EH (cell line): ENCODE measurements at places on chromosomes 12 and 14.
A peak's percentile ranks its signal among the peaks of the same experiment; 100 is the strongest.

GRCh38 chr14:68626386-68626785 is 166.5 kb downstream of the ZFP36L1 start:
- DNase-seq = no peak

- no peak for DNase-seq
Measured at GRCh38 chr14:63460680-63461369, 82.4 kb downstream of the PPP2R5E start.

GRCh38 chr12:92365333-92365732 is 219.7 kb upstream of the BTG1 start:
- no peak for DNase-seq

DNA sequence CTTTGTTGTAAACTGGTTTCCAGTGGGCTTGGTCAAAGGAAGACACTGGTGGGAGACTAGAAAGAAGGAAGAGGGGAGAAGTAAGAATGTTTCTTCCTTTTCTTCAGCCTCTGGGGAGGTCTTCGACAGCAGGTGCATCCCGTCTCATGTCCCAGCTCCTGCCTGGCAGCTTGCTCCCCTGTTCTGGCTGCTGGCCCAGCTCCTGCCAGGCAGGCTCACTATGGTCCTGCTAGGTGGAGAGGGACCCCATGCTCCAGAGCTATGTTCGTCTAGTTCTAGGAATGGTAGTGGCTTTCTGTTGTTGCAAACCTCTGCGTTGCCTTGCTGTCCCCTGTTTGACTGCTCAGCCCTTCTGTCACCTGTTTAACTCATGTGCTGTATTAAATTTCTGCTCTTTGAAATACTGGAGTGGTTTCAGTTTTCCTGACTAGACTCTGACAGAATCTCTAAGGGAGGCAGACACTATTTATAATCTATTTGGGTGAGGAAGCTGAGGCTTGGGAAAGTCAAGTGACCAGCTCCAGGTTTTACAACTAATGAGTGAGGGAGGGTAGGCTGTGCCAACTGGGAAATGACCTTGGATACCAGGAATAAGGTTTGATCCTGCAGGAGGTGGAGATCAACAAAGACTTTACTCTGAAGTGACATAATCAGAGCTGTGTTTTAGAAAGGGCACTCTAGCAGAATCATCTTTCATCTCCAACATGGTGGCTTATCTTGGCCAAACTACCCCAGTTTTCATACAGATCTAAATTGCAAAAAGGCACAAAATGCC is 94.7 kb upstream of the DDHD1 start:
- no peak for DNase-seq

DNA sequence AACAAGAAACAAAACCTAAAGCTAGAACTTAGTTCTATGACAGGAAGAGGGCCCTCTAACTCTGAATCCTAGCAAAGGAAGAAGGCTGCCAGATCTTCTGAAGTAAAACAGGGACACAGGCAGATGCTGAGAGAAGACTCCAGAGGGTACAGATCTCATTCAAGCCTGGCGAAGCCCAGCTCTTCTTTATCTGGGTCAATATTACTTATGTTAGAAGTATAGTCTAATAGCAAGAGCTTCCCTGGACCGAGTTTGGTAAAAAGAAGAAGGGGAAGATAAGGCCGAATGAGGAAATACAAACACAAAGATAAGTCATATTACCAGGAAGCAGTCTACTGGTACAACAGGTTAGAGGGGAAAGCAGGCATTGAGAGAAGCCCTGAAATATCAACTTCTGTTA is 79.9 kb upstream of the CCDC91 start:
- no peak for DNase-seq

- no peak for DNase-seq
Measured at GRCh38 chr14:102819176-102819628, 42.0 kb downstream of the TRAF3 start.

DNA sequence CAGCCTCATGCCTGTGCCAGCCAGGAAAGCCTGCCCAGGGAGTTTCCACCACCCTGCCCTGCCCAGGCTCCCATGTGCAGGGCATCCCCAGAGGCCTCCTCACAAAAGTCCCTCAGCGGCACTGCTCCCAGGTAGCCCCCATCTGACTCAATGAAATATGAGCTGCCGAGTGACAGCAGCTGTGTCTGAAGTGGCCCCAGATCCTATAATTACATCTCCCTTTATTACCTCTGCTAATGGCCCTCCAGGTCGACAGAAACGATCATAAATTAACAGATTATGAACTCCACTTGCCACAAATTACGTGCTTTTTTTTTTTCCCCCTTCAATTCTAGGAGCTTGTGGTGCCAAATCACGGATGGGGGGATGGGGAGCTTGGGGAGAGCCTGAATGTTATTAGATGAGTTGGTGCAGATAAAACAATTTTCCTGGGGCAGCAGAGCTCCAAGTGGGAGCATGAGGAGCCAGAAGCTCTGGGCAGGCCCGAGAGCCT is 110.4 kb downstream of the ESRRB start:
- no peak for DNase-seq

DNA sequence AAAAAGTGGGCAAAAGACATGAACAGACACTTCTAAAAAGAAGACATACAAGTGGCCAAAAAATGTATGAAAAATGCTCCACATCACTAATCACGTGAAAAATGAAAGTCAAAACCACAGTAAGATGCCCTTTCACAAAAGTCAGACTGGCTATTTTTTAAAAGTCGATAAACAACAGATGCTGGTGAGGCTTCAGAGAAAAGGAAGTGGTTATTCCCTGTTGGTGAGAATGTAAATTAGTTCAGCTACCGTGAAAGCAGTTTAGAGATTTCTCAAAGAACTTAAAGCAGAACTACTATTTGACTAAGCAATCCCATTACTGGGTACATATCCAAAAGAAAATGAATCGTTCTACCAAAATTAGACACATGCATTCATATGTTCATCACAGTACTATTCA is 237.0 kb downstream of the KIF21A start:
- no peak for DNase-seq

DNA sequence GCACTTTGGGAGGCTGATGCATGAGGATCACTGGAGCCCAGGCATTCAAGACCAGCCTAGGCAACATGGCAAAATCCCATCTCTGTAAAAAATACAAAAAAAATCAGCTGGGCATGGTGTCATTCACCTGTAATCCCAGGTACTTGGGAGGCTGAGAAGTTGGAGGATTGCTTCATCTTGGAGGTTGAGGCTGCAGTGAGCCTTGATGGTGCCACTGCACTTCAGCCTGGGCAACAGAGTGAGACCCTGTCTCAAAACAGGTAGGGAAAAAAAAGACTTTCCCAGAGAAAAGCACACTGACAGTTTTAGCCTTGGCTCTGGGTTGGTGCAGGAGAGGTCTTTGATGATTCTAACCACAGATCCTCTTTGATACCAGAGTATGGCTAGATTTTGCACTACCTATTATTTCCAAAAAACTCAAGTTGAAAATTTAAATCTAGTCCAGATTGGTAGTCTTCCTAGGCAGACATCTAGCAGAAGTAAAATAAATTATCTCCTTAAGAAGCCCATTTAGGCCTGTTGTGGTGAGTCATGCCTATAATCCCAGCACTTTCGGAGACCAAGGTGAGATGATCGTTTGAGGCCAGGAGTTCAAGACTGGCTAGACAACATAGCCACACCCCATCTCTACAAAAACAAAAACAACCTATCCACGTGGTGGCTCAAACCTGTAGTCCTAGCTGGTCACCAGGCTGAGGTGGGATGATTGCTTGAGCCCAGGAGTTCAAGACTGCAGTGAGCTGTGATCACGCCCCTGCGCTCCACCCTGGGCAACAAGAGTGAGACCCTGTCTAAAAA is 18.6 kb downstream of the LARP4 start:
- DNase-seq = no peak

GRCh38 chr14:69291891-69292561 is 32.1 kb downstream of the GALNT16 start:
- DNase-seq = peak; percentile 46

DNA sequence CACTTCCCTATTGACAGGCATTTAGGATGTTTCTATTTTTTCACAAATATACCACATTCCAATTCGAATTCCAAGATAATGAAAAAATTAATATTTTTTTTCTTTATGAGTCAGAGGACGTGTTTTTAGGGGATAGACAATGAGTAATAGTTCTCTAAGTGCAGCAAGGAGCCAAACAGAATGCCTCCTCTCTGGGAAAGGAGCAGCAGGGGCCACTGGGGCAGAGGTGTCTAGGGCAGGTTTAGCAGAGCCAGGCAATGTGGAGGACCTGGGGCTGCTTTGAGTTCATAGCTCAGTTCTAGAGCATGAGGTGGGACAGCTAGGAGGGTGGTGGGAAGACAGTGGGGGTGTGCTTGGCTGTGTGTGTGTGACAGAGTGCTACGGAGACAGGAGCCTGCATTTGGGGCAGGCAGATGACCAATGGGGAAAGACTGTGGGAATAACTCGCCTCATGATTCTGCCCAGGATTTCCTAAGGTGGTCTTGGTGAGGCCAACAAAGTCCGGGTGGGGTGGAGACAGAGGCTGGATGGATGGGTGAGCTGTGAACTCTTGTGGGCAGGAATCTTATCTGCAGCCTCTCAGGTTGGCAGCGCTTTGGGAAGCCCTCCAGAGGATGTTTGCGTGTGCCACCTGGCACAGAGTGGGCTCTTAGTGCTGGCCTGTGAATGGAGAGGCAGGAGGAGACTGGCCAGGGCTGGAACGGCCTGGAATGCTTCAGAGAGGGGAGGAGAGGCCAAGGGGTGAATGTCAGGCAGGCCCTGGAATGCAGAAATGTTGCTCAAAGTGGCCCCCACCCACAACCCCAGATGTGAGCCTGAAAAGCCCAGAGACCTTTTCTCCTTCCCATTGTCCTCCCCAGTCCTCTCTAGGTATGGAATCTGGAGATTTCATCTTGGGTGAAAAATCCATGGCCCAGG is 2.4 kb upstream of the KRT7 start:
- peak; percentile 95 for DNase-seq

GRCh38 chr14:101920271-101920670 is 44.1 kb upstream of the DYNC1H1 start:
- DNase-seq = no peak

GRCh38 chr14:92676403-92677086 is 71.9 kb downstream of the LGMN start:
- no peak for DNase-seq

DNA sequence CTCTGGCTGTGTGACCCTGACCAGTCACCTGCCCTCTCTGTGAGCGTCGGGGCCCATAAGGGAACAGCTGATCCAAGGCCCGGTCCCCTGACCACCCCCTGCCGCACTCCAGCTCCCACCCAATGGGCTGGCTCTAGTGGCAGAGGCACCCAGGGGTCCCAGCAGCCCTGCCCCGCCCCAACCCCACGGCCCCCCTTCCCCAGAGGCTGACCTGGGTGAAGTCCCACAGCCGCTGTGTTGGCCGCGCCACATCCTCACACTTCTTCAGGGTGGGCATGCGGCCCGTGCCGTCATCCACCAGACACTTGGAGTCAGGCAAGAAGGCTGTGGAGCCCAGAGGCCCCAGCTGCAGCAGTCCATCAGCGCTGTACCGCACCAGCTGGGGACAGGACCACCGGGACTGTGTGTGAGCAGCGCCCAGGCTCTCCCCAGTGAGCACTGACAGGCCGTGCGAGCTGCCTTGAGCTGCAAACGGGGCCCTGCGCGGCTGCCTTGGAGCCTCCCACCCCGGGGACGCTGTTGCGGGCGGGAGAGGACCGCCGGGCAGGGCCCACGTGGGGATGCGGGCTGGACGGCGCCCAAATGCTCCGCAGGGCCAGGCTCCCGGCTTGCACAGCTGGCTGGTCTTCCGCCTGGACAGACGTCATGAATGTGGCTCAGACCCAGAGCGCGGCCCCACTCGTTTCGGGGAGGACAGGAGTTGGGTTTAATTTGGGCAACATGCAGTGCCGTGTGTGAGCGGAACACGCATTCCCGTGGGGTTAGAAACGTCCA is 53.5 kb downstream of the NOC4L start:
- DNase-seq = no peak

DNA sequence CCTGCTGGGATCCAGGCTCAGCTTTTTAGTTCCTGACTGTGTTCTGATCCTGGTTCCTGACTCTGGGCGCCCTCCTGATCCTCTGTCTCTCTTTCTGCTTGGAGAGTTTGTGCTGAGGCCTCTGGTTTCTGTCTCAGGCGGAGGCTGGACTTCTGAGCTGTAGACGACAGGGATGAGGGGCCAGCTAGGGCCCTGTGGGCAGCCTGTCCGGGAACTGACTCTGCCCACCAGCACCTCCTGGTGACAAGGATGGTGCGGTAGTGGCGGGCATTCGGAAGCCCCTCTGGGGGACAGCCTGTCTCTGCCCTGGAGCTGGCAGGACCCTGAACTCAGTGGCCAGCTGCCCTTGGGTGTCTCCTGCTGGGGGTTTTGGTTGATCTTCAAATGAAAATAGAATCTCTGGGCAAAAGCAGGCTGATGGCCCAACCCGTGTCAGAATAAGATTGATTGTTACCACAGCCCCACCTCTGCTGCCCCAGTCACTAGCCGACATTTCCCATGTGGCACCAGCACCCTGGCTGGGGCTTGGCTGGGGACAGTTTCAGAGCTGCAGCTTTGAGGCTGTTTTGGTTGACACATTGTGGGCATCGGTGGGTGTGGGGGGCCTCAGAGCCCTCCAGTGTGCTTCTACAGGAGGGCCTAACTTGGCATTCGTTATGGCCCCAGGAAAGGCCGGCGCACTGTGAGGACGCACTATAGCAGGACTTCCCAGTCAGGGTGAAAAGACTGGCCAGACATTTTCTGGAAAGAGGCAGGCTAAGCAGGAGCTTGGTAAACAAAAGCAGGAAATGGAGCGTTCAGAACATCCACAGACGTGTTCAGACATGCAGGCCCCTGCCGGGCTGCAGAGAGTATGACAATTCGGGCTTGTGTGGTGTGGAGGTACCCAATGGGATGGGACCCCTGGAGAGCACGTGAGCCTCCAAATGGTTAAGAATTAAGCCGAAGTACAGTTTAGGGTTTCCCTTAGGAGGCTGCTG is 16.2 kb downstream of the KRT80 start:
- DNase-seq = no peak

DNA sequence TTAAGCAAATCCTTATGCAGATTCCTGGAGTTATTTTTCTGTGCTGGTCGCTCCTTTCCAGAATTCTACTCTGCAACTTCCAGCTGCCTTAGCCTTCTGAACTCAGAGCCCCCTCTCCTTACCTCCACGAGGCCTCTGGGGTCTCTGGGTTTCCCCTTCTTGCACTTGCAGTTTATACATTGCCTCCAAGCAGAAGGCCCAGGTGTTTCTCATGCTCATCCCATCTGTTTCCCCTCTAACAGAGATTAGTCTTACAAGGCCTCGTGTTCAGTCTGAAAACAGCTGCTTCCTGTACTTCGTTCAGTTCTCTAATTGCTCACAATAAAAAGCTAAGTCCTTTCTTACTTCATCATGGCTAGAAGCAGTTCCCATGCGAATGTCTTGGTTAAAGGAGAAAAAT is 134.4 kb upstream of the FGD4 start:
- peak; percentile 36 for DNase-seq

- DNase-seq = no peak
Measured at GRCh38 chr12:67035121-67035520, 234.0 kb upstream of the CAND1 start.

GRCh38 chr14:21703357-21704326 is 30.0 kb upstream of the OR4E1 start:
- no peak for DNase-seq

GRCh38 chr12:83114966-83115365 is 428.3 kb downstream of the TMTC2 start:
- DNase-seq = no peak

GRCh38 chr12:104650541-104650940 is 193.8 kb downstream of the CHST11 start:
- DNase-seq = no peak

- DNase-seq = no peak
Measured at GRCh38 chr14:44339862-44340261, 167.2 kb downstream of the FSCB start.
